ENCODE measurements at places on chromosomes 16 and 17.
A peak's percentile ranks its signal among the peaks of the same experiment; 100 is the strongest.

GRCh38 chr16:24151482-24151939 is 104.6 kb upstream of the CACNG3 start:
- no peak for DNase-seq

DNA sequence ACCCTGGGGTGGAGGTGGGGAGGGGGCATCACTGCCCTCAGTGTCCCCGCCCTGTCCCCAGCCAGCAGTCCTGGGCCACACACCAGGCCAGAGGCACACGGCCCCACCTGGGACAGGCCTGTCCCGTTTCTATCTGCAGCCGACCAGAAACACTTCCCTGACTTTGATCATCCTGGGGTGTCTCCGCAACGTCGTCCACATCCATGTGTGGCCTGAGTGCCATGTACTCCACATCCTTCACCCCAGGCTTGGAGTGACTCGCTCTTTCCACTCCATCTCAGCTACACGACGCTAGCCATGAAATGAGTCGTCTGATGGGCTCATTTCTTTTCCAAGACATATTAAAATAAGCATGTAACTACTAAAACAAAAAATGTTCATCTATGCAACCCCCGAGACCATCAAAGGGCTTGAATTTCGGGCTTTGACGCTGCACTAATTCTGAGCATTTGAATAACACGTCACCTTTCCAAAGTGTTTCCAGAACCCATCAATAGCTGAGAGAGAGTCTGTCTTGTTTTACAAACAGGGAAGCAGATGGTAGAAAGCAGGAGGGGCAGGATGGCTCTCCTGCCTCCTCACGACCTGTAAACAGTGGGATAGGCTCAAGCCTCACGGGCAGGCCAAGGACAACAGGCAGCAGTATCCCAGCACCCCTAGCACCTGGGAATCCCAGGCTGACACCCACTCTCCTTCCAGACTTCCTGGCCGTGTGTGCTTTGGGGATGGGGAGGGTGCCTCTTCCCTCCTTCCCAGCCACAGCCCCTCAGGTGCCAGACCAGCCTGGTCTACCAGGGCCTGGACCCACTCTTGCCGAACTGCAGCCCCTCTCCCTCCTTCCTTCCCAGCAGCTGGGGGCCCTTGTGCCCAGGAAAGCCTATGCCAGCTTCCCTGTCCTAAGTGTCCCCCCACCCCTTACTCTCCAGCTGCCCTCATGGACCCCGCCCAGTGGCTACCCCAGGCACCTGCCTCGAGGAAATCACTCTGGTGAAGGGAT is 20.0 kb upstream of the RASD1 start:
- DNase-seq: peak; percentile 48

DNA sequence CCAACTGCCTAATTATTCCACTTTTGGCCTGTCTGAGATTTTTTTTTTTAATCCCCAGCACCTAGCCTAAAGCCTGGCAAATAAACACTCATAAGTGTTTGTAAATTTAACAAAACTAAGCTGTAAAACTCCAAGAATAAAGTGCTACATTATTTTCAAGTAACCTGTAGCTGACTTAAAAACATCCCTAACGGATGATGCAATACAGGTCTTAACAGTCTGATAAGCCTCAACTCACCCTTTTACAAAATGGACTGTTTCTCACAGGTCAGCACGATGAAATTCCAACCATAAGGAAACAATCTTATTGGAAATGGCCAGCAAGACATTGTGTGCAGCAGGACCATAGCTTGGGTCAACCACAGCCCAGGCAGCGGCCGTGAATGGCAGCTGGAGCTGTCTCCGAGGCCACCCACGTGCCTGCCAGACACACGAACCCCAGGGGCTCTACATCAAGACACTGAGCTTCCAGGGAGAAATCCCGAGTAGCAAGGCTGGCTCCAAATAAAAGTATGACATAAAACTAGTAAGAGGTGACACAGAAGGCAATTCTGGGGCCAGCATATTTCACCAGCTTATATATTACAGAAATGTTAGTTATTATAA is 58.9 kb downstream of the NDEL1 start:
- DNase-seq: no peak

DNA sequence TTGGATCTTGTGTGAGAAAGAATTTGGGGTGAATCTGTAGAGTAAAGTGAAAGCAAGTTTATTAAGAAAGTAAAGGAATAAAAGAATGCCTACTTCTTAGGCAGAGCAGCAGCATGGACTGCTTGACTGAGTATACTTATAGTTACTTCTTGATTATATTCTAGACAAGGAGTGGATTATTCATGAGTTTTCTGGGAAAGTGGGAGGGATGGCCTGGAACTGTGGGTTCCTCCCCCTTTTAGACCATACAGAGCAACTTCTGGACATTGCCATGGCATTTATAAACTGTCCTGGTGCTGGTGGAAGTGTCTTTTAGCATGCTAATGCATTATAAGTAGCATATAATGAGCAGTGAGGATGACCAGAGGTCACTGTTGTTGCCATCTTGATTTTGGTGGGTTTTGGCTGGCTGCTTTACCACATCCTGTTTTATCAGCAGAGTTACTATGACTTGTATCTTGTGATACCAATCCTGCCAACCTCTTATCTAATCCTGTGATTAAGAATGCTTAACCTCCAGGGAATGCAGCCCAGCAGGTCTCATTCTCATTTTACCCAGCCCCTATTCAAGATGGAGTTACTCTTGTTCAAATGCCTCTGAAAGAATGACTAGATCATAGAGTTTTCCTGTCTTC is 58.7 kb downstream of the HSD17B2 start:
- no peak for DNase-seq

- no peak for DNase-seq
Observed at GRCh38 chr17:81867991-81868673, 3.0 kb downstream of the ARHGDIA start.

GRCh38 chr16:559411-560203 is 587 bp upstream of the PRR35 start:
- DNase-seq: no peak

DNA sequence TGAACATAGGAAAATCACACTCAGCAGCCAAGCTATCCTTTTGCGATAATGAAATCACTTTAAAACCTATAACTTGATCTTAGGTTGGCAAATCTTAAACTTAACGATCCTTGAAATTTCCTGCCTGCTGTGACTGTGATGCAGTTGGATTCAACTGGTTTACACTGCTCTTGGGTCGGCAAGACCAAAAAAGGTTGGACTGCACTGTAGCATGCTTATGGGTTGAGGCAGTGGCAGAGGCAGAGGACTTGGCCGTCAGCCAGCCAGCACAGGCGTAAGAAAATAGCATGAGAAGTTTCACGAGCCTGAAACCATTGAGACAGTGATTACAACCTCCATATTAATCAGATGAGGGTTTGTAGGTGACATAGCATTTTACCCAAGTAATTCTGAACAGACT is 21.4 kb downstream of the WSB1 start:
- peak; percentile 88 for DNase-seq
